ENCODE measurements at places on chromosomes 4 and X. TPM values are rescaled to one million over a fixed set of nuclear protein-coding genes. Genes with fewer than 3 reads are reported as not detected.

DNA sequence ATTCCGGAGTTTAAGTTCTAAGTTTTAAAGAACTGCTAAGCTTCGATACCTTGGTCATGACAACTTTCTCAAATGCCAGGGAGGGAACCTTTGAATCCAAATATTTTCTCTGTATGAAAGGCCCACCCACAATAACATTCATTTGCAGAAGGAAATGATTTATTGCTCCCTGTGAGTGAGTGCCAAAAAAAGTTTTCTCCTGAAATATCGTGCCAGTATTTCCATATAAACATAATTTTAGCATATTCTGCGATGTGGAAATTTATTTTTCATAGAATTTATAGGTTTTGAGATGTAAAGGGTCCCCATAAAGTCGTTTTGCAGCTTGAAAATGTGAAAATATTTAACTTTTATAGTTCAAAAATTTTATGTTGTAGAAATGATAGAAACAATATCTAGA is 53.9 kb downstream of the BMPR1B start:
- no peaks in the 10 kb centered on the region for H3K36me3 ChIP-seq
- no peak for DNase-seq
- H3K27me3 ChIP-seq: no peaks in the 10 kb centered on the region
- H3K27ac ChIP-seq: no peak overlapping the region

DNA sequence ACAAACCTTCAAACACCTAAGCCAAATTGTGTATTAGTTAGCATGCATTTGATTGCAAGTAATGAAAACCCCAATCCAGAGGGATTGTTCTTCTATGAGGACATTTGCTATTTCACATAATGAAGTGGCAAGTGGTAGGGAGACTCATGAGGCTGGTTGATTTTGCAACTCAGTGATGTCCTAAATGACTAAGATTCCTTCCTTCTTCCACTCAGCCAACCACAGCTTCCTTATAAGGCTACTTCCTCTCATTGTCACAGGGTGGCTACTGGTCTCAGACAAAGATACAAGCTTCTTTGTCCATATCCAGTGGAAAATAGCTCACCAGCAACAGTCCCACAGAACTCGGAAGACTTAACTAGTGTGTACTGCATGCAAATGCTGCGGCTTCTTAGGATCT is 5.3 kb upstream of the OTC start:
- no peaks in the 10 kb centered on the region for H3K27me3 ChIP-seq
- no peak for DNase-seq
- H3K4me1 ChIP-seq: no peaks in the 10 kb centered on the region
- H3K4me3 ChIP-seq: no peak overlapping the region
- no peaks in the 10 kb centered on the region for H3K36me3 ChIP-seq

GRCh38 chr4:13296986-13297385 is 187.2 kb downstream of the RAB28 start:
- no peaks in the 10 kb centered on the region for H3K4me1 ChIP-seq
- peaks cover 7% of the 10 kb centered on the region for H3K36me3 ChIP-seq
- H3K27me3 ChIP-seq: no peaks in the 10 kb centered on the region

- no peak overlapping the region for H3K27ac ChIP-seq
- no peaks in the 10 kb centered on the region for H3K27me3 ChIP-seq
- no peaks in the 10 kb centered on the region for H3K36me3 ChIP-seq
- no peaks in the 10 kb centered on the region for H3K4me1 ChIP-seq
- H3K4me3 ChIP-seq: no peak overlapping the region
Measured at GRCh38 chr4:158484173-158484885, 37.4 kb upstream of the RXFP1 start.

DNA sequence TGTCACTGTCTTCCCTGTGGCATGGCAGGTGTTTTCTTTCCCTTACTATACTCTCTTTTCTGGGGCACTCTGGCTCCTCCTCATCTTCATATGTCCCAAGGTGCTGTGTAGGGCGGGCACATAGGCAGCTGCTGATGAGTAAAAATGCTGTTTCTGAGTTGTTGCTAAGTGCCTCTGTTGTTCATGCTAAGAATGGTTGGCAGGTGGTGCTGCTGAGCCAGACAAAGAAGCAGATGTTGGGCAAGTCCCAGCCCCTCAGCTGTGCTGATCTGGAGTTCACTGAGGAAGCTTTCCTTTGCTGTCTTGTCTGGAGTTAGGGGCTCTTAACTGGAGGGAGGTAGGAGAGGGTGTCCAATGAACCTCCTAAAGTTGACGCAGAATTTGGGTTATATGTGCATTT is 40.6 kb downstream of the HADH start:
- H3K36me3 ChIP-seq: peaks cover 25% of the 10 kb centered on the region
- H3K4me1 ChIP-seq: peaks cover 9% of the 10 kb centered on the region
- no peak for DNase-seq
- H3K27me3 ChIP-seq: no peaks in the 10 kb centered on the region
- H3K4me3 ChIP-seq: no peak overlapping the region
- H3K27ac ChIP-seq: no peak overlapping the region

The FAM47E gene
- 6.2 TPM for total RNA-seq

The REST gene
- 34.2 TPM for total RNA-seq

DNA sequence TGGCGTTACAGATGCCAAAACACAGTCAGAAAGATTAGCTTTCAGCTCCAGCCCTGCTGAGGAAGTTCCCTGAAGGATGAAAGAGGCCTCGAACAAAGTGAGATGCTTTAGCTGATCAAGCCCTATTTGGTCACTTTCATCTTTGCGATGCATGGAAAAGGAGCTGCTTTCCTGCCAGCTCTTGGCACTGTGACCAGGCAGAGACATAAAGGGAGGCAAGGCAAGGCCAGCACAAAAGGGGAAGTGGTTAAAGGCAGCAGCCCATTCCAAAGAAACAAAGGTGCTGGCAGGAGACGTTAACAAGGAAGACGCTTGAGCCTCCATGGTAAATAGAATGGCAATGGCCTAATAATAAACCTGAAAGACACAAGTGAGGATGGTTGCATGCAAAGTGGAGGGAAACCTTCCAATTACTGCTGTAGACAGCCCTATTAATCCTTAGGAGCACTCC is 617.1 kb upstream of the INTU start:
- no peak overlapping the region for H3K27ac ChIP-seq
- DNase-seq: no peak
- no peaks in the 10 kb centered on the region for H3K4me1 ChIP-seq
- H3K4me3 ChIP-seq: no peak overlapping the region
- H3K27me3 ChIP-seq: no peaks in the 10 kb centered on the region
- H3K36me3 ChIP-seq: no peaks in the 10 kb centered on the region

- H3K4me1 ChIP-seq: no peaks in the 10 kb centered on the region
- no peak for DNase-seq
- H3K36me3 ChIP-seq: no peaks in the 10 kb centered on the region
Measured at GRCh38 chr4:116015062-116015461, 901.6 kb upstream of the NDST4 start.

The C4orf50 gene
- 0.20 TPM for total RNA-seq

The HSFX4 gene
- not detected for total RNA-seq

The TLL1 gene
- 0.26 TPM for total RNA-seq

Data from spleen (tissue), 13 donors.